ENCODE measurements at places on chromosomes 2 and 18. TPM values are rescaled to one million over a fixed set of nuclear protein-coding genes. Genes with fewer than 3 reads are reported as not detected.

DNA sequence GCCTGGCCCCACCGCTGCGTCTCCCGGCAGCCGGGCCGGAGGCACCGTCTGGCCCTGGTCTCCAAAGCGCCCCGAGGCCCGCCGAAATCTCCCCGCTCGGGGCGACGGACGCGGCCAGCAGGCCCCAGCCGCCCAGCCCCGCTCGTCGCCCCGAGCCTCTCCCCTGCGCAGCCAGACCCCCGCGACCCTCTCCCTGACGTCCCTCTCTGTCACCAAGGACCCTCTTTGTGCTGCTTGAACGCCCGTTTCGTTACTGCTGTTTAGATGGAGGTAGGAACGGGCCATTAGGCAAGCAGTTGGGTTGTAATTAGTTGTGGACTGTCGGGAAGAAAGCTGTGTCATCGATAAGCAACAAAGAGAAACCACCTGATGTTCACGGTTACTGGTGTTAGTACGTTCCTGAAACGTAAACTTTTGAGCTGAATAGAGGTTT lies 686 bp downstream of the UBXN4 start:
- peak; percentile 56 for DNase-seq

Gene MAP3K19
- polyA plus RNA-seq = 0.49 TPM

Gene AMER3
- polyA plus RNA-seq = 0.03 TPM

- DNase-seq = no peak
Measured at GRCh38 chr18:64528646-64529045, 379.8 kb upstream of the LINC00305 start.

DNA sequence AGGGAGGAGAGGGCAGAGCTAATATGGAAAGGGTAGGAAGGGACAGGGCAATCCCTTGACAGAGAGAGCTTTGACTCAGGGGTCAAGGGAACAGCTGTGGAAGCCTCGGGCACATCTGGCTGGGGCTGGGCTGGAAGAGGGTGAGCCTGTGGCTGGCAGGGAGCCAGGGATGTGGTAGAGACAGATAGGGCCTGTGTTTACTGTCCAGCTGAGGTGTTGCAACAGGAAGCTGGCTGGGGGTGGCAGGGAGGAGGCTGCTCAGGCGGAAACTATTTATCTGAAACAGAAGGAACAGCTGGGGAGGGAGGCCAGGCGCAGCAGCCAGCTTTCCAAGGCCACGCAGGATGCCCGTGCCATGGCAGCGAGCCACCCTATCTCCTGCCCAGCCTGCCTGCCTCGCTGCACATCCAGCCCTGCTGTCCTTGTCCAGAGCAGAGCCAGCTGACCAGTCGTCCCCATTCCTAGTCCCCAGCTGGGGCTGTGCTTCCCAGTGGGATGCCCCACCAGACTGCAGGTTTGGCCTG lies 264.7 kb downstream of the CYP26B1 start:
- DNase-seq = no peak

GRCh38 chr2:145043399-145043834 lies 523.5 kb upstream of the ZEB2 start:
- DNase-seq = no peak

GRCh38 chr2:4898706-4899105 lies 793.5 kb upstream of the SOX11 start:
- DNase-seq = no peak

- DNase-seq = no peak
Measured at GRCh38 chr2:70645733-70646419, 92.2 kb upstream of the TGFA start.

DNA sequence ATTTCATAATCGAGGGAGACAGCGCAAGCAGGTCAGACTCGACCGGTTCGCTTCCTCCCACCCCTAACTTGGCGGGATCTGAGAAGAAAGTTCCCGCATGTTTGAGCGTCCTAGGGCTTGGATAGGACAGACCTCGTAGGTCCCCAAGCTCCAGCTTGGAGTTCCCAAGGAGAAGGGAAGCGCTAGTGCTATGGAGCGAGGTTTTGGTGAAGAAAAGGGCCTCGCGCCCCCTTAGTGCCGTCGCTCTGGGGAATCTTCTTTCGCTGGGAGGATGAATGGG lies 11.6 kb upstream of the SKOR2 start:
- no peak for DNase-seq

DNA sequence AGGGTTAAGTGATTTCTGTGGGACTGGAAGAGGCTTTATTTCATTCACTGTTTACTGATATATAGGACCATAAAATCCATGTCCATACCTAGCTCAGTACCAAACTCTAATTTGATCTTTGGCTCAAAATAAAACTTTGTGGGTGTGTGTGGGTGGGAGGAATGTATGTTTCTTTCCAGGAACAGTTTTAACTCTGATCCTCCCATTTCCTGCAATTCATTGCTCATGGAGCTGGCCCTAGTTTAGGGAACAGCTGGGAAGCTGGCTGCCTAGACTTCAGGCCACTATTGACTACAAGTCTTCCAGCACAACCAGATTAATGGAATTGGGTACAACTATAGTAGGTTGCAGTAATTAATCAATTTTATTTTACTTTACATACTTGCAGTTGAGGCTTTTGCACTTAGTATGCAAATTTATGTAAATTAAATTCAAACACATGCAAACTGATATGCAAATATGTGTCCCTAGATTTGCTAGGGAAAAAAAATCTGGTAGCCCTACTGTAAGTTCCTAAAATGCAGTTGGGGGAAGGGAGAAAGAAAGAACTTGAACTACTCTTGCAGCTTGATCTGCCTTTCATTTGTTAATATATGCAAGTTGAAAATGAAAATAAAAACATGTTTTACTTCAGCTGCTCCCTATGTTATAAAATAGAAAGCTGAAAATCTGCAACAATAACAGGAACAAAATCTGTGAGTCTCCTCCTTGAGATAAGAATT lies 1070.3 kb upstream of the CELF4 start:
- peak; percentile 22 for DNase-seq

DNA sequence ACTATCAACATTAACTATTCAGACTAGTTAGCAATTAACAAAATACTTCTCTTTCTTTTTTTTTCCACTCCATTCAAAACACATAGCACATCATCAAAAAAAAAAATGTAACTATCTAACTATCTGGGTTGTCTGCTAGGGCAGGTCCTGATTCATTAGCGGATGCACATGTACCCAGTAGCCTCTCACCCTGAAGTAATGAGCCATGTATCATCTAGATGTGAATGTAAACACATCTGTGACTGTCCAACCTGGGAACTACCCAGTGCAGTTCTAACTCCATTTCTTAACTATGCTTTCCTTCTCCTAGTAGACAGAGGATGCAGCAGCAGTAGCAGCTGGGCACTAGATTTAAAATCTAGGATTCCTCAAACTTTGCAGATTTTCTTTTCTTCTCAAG lies 183.1 kb upstream of the PIK3C3 start:
- no peak for DNase-seq

- no peak for DNase-seq
Measured at GRCh38 chr2:23019476-23019875, 365.5 kb upstream of the KLHL29 start.

DNA sequence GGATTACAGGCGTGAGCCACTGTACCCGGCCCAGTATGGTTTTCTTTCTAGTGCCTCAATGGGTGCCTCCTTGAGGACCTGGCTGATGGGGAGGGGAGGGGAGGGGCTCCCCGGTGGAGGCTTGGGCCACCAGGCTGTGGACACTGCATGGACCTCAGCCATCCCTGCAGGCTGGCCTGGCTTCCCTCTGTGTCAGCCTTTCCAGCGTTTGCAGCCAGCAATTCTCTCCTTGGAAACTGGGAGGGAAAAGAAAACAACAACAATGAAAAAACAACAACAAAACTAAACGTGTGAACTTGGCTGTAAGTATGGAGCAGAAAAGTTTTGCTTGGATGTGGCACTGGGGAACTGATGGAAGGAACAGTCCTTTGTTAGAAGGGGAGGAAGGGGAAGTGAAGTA lies 159.3 kb downstream of the GLI2 start:
- no peak for DNase-seq

Gene DYSF
- polyA plus RNA-seq = 16.9 TPM

DNA sequence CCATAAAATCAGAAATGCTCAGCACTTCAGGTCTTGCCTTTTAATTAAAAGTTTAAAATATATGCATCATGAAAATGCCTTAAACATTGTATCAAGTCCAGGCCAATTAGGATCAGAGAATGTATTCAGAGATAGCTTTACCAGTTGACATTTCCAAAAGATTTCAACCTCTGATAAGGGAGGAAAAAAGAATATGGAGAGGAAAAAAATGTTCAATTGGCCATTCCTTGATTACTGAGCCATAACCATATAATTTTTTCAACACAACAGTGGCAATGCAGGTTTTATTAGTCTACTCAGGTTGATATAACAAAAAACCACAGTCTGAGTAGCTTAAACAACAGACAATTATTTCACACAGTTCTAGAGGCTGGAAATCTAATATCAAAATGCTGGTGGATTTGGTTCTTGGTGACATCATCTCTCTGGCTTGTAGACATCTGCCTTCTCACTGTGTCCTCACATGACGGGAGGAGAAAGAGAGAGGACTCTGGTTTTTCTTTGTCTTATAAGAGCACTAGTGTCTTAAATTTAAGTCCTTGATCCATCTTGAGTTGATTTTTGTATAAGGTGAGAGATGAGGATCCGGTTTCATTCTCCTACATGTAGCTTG lies 111.9 kb downstream of the IRS1 start:
- no peak for DNase-seq

DNA sequence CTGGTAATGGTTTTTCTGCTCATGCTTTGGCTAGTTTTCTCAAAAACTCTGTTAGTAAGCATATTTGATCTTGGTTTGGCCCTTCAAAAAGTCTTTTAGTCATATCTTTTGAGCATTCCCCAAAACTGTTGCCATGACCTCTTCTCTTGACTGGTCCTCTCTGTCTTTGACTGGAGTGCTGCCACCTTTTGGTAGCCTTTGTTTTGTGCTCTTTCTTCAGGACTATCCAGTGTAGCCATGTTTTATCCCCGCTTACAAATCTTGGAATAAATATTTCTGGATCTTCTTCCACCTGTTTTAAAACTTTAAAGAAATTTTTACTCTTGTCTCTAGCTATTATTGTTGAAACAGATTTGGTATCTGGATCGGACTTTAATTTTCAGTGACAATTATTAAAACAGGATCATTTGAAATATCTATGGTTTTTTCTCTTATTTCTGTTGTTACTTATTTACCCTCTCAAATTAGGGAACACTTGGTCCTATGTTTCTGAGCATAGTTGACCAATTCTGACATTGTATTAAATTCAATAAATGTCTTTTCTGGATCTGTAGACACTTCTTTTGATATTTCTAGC lies 965 bp upstream of the ELOA2 start:
- no peak for DNase-seq

DNA sequence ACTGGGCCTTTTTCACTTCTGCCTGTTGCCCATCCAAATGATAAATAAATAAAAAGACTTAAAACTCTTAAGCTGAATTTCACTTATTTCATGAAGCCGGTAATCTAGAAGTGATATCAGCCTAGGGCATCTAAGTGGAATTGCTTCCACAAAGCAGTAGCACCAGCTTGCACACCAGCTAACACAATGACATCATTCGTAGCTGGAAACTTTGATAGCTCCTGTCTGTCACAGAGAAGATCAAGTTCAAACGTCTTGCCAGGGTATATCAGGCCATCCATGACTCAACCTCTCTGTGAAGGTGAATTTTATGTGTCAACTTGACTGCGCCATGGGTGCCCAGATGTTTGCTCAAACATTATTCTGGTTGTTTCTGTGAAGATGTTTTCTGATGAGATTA lies 161.7 kb upstream of the MYT1L start:
- DNase-seq = no peak

- DNase-seq = no peak
Measured at GRCh38 chr2:47265751-47266231, 110.7 kb upstream of the STPG4 start.

Gene CRYGC
- polyA plus RNA-seq = not detected

DNA sequence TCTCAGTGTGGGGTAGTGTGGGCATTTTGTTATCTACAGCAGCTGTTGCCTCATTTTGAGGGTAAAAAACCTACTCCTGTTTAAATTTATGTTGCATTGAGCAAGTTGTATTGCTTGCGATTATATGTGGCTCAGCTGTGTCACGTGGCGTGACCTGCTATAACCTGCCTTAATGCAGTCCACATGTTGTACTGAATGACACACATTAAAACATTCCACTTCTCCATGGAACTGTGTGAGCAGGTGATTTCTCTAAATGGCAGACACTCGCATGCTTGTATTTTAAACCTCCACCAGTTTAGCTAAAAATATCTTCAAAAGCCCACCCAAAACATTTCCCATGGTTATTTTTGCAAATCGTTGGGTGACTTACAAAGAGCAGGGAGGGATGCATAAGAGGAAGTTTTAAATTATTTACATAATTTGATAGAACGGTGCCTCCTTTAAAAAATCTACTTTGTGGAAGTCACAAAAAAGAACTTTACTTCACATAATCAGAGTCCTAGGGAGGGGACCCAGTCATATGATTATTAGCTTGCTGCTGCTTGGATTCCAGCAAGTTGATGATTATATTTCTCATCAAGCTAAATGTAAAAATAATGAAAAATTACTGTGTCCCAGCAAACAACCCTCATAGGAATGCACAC lies 163.3 kb upstream of the ZEB2 start:
- no peak for DNase-seq

DNA sequence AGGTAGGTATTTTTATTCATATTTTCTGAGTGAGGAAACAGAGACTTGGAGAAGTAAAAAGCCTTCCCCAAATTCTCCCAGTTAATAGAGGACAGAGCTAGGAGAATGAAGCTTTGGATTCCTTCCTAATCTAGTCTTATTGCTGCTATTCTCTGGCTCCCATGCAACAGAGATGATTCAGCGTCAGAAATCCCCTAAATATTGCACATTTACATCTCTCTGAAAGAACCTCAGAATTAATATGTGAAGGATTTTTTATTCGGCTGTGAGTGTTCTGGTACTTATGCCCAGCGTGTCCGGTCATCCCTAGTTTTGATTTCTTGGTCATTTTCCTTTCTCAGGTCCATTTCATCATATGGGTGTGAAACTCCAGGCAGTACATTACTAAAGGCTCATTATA lies 91.2 kb upstream of the SESTD1 start:
- DNase-seq = no peak

GRCh38 chr2:98896416-98896815 lies 39.6 kb downstream of the CRACDL start:
- DNase-seq = no peak

- DNase-seq = no peak
Measured at GRCh38 chr2:37653805-37654378, 17.6 kb downstream of the CDC42EP3 start.

Gene ZNF24
- polyA plus RNA-seq = 49.3 TPM

- DNase-seq = no peak
Measured at GRCh38 chr2:4693266-4693665, 989.9 kb downstream of the DCDC2C start.

Gene CPO
- 0.90 TPM for polyA plus RNA-seq

DNA sequence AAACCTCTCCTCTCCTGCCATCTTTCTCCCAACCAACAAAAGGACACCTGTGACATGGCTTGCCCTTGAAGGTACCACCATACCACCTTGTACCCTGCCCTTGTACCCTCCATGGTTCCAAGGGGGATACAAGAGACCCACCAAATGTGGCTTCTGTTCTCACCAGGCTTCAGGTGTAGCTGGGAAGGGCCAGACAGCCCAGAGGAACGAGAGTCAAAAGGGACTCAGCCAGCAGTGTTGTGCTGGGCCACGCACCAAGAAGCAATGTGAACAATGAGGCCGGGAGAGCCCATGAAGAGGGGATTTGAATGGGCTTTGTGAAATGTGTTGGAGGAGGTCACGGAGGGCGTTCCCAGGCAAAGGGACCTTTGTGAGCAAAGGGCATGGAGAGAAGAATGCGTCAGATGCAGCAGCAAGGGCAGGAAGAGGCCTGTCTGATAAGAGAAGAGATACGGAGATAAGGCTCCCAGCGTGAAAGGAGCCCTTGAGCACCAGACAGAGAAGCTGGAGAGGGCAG lies 48.6 kb downstream of the PLB1 start:
- DNase-seq = no peak
